ENCODE measurements at places on chromosomes 3 and 15.

GRCh38 chr3:14550651-14551611 is 10.8 kb upstream of the GRIP2 start:
- no peak for DNase-seq

DNA sequence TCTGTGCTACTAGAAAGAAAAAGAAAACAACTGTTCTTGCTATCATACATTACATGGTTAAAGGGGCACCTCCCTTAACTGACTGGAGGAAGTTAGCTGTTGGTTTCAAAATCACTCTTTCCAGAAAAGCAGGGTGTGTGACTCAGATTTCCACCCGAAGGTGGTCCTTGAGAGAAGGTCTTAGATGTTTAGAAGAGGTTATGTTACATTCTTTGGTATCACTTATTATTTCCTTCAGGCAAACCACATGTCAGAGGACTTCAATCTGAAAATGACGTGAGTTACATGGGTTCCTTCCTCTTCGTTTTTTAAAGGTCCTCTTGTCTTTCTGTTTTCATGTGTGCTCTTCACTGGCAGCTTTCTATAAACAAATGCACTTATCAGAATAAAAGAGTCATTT is 307.9 kb upstream of the CBLB start:
- no peak for DNase-seq

DNA sequence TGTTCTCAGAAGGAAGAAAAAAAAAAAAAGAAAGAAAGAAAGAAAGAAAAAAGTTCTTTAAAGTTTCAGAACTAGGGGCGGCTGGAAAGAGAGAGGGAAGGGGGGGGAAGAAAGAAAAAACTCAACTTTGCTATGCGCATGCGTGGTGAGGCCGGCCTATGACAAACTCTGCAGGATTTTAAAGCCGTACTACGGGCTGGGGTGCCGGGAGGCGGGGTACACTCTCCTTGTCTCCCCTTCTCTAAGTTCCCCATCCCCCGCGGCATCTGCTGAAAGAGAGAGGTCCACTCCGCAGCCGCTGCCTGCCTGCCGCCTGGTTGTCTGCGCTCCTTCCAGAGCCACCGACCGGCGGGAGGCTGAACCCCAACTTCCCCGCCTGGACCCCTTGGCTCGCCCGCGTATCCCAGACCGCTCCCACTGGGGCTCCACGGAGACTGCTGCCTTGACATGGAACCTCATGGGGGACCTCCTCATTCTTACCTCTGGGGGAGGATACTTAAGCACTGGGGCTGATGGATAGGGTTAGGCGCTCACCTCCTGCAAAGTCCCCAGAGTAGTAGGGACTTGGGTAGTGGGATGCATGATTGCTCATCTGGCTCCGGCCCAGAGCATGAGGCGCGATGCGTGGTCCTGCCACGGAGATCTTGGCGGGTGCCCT is 1.4 kb upstream of the WNT5A start:
- peak; percentile 13 for DNase-seq

DNA sequence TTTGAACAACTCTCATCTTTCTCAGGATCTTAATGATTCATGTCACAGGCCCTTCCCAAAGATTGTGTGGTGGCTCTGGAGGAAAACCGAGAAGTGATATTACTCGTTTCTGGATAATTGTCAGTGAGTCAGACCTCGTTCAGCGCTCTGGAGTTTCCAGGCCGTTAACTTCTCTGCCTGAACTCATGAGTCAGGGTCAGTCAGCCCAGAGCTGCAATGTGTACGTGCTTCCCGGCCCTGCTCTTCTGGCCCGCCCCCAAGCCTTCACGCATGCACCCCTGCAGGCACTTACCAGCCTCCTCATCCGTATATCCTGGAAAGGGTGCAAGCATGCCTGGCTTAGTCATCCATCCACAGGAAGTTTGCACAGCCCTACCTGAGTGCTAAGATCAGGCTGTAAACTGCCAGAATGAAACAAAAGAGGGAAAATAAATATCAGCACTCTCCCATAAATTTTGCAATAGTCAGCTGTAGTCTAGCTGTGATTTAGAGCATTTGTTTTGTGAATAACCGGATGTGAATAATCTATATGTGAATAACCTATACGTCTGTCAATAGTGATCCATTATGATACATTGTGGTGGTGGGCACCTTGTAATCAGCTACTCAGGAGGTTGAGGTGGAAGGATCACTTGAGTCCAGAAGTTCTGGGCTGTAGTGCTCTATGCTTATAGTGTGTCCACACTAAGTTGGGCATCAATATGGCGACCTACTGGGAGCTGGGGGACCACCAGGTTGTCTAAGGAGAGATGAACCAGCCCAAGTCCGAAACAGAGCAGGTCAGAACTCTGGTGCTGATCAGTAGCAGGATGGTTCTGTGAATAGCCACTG is 35.3 kb upstream of the SEMA4B start:
- no peak for DNase-seq

GRCh38 chr3:30418443-30418842 is 188.0 kb upstream of the TGFBR2 start:
- DNase-seq, result no peak

- no peak for DNase-seq
Observed at GRCh38 chr15:29785136-29785535, 37.1 kb downstream of the TJP1 start.

- peak; percentile 38 for DNase-seq
Observed at GRCh38 chr15:84911879-84912660, 27.6 kb downstream of the SLC28A1 start.

- DNase-seq, result no peak
Observed at GRCh38 chr3:52384019-52384761, 60.7 kb downstream of the SEMA3G start.

- DNase-seq, result no peak
Observed at GRCh38 chr3:11198070-11198469, 43.8 kb downstream of the HRH1 start.

- no peak for DNase-seq
Observed at GRCh38 chr3:160564258-160564911, 986 bp downstream of the KPNA4 start.

DNA sequence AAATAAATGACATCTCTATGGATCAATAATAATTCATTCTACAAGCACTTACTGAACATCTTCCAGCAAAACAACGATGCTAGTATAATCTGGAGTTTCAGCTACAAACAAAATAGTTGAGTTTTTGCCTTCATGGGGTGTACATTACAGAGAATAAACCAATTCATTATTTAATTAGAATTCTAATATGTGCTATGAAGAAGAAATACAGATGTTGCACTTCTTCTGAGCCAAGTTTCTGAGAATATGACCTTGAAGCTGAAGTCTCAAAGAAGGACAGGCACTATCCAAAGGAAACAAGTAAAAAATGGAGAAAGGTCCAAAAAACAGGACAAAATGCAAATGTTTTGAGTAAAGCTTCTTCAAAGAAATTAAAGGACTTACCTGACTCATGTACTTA is 94.2 kb downstream of the SENP7 start:
- no peak for DNase-seq

DNA sequence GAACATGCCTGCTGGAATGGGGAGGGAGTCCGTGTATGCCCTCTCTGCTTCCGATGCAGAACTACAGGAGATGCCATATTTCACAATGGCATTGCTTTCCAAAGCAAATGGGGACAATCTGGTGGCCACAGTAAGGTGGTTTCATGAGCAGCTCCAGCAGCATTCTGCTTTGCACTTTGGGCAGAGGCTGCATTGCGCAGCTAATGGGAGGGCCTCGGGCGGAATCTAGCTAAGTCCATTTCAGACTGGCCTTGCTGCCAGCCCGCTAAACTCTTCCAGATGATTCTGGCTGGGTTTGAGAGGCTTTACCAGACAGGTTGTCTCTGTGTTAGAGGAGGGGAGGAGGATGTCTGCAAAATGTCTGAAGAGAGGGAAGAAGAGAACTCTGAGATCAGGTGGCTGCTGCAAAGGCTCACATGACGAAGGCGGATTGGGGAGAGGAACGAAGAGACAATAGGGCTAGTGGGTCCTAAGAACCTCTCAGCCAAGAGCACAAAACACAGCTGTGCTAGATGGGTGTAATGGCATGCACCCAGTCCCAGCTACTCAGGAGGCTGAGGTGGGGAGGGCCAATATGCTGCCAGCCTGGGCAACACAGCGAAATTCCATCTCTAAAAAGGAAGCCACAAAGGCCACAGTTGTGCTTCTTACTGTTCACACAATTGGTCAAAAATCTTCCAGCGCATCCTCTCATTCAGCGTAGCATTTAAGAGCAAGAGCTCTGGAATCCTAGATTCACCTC is 63.7 kb downstream of the BDH1 start:
- no peak for DNase-seq

GRCh38 chr15:48182749-48183148 is 4.7 kb upstream of the MYEF2 start:
- no peak for DNase-seq

DNA sequence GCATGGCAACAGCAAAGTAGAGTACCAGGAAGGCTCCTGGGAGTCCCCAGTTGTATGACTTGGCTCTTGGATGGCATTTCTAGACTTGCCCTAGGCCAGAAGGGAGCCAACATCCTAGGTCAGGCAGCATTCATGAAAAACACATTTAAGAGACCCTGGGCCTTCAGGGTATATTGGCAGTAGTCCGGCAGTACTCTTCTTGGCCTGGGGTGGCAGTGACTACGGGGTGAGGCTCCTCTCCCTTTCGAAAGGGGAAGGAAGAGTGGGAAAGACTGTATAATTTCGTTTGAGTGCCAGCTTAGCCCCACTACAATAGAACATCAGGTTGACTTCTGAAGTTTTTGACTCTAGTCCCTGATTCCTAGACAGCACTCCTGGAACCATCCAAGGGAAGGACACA is 136.4 kb downstream of the ZIC4 start:
- no peak for DNase-seq

DNA sequence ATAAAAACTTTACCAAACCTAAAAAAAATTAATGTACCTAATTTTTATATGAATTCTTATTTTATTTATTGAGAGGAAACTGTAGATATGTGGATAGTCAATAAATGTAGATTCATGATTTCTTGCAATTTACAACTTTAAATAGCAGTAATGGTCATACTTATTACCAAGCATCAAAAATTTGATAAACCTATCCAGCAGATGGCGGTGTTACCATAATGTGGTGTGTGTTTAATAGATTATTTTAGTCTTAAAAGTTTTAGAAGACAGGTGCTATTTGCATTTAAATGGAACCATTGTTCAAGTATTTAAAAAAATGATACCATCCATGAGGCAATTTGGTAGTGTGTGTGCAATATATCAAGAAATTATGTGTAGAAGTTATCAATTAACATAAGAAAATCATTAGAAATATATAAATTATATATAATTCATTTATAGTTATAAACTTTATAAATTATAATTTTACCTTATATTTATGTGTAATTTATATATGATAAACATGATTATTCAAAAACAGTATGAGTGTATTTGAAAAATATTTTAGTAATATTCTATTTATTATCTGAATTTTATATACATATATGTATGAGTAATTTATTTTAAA is 176.0 kb upstream of the BCHE start:
- no peak for DNase-seq

- DNase-seq, result no peak
Observed at GRCh38 chr15:48411971-48412591, 80.9 kb downstream of the DUT start.

DNA sequence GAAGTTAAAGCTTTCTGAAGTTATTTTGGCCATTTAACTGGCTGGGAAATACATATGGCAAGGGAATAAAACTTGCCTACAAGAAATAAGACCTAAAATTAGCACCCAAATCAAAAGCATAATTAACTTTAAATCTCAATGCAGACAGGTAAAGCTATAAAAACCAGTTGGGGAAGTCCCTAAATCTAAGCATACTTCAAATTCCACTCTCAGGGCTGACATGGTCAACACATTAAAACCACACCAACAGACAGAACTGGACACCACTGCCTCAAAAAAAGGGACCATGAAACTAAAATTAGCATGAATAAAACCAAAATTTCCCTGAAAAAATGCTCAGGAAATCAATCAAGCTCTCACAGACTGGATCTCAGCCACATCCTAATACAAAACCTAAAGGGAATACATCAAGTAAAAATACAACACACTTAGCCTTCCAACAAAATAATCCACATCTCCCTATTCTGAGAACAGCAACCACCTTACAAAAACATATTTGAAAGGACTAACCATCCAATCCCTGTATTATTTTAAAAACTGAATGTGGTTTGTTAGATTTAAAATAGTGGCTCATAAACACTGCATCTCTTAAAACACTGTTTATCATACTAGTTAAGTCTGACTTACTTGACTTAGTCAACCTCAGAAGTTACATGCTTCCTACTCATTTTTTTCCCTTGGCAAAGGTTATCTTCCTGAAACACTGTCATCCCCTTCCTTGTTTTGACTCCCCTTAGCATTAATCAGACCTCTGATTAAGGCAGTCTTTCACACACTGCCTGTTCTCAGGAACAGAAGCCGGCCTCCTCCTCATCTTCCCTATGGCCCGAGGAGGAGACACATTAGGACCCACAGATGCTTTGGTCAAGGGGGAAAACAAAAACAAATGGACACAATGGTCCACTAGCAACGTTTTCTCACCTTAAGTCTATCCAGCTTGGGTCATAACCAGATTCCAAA is 8.3 kb downstream of the TRA2B start:
- DNase-seq, result no peak

DNA sequence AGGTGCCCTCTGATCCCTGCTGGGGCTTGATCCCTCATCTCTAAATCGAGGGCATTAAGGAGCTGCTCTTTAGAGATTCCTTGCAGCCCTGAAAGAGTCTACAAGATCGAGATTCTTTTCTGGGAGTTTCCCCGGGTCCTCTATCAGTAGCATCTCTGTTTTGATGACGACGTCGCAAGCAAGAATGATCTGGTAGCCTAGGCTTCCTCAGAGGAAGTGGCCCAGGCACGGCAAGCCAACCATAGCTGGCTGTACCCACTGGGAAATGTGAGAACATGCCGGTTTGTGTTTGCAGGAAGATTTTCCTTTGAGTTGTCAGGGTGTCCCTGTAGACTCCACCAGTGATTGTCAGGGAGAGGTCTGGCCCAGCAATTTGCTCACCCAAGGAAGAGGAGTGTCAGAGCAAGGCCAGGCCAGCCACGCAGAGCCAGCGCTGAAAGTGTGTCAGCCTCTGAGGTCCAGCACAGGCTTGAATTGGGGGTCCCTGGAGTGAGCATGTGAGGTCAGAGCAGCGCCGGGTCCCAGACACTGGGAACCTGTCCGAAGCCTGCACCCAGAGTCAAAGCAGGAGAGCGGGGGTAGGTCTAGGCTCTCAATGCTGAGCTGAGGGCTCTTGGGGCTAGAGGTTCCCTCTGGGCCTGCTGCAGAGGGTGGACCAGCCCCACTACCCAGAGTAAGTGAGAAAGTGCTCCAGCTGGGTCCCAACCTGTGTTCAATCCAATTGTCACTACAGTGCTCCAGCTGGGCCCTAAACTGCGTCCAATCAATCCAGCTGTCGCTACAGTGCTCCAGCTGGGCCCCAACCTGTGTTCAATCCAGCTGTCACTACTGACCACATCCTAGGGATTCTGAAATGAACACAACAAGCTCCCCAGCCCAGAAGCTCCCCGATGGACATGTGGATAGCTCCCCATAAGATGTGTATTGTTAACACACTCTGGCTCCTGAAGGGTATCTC is 95.7 kb downstream of the CHDH start:
- no peak for DNase-seq

GRCh38 chr15:85642693-85643066 is 152.0 kb downstream of the KLHL25 start:
- no peak for DNase-seq

GRCh38 chr3:107024551-107025026 is 352.6 kb upstream of the CCDC54 start:
- DNase-seq, result no peak

- no peak for DNase-seq
Observed at GRCh38 chr3:61805510-61806080, 244.2 kb downstream of the PTPRG start.

Measured in substantia nigra (tissue), 51 donors.